Head of caudate nucleus (tissue), 42 donors: ENCODE measurements at places on chromosomes 7 and 10.

DNA sequence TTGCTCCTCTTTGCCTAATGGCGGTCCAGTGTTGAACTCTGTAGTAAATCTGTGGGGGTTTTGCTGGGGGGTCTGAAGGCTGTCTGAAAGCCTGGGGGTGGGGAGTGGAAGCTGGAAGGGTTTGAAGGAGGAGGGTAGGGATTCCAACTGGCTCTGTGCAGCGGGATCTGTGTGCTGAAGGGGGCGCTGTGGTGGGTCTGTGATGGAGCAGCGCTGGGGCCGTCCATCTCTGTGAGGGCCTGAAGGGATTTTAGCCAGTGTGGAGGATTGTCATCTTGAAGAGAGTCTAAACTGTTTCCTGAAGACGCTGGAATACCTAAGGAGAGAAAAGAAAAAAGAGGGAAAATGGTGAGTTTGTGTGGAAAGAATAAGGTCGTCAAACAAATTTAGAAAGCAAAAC, 129.2 kb downstream of the STRA8 start:
- DNase-seq = no peak

DNA sequence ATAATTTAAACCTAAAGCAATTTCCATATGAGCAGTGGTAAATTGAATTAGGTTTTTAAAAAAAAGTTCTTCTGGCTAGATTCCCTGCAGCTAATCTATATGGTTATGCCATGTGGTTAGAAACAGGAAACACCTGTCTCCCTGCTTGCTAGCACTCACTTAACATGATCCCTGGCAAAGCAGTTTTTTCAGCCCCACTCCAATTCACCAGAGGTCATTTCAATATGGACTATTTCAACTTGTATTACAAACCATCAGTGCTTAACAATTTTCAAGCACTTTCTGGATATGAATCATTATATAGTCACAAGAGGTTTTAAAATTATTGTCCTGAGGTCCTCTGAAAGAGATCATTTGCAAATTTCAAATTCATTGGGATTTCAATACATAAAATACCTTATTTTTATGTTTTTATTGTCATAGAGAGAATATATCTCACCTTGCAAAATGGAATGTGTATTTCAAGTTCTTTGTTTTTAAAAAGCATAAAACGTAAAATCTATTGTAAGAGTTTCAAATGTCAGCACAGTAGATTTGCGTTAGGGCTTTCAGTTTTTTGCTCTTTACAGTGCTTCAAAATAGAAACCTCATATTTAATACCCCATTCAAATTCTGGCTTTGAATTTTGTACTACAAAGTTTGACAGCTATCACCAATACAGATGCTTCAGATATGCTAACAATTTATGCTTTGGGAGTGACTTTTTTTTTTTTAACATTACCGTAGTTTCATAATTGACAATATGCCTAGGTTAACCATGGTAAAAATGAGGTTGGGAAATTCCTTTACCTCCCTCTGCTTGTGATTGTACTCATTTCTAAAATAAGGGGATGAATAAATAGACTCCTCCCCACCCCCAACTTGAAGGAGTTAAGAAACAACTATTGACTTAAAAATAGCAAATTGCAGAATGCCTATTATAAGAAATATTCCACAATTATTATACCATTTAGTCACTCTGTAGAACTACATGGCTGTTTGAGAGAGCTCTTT, 117.5 kb upstream of the HGF start:
- DNase-seq = no peak

GRCh38 chr10:31242902-31243301, 76.1 kb upstream of the ZEB1 start:
- DNase-seq = no peak

DNA sequence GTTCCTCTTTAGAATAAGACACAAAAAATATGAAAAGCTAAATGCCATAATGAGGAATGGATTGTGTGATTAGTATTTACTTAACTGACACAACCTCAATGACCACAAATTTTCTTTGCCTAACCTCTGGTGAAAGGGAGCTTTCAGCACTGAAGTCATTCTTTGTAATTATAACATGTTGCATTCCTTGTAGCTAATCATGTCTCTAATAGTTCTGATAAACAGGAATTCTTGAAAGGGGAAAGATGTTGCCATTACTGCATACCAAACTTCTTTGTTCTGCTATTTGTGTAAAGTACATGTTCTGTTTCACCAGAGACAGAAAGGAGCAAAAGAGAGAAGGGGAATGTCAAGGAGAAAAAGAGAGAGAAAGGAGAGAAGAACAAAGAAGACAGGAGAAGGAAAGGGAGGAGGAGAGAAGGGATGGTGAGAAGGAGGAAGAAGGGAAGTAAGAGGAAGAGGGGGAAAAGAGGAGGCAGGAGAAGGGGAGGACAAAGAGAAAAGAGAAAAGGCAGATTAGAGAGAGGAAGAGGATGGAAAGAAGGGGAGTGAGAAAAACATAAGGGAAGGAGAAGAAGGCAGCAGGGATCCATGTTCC, 120.9 kb downstream of the SEMA3D start:
- DNase-seq = no peak

- DNase-seq = no peak
Observed at GRCh38 chr7:26685606-26686005, 178.8 kb downstream of the SKAP2 start.

DNA sequence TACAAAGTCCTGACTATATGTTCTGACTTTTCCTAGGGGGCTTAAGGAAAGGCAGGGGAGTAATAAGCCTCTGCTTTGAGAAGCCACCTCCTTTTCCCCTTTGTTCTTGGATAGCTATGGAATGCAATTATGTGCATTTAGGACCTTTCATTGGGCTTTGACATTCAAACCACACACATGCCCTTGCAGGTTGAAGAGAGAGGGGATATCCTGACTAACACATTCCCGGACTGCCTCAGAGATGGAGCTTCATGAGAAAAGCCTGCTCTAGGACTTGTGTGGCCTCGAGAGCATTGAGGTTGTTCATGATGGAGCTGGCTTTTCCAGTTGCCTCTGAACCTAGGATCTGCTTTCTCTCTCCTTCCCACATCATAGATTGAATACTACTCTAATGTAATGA, 694.5 kb downstream of the LRMDA start:
- DNase-seq = no peak

DNA sequence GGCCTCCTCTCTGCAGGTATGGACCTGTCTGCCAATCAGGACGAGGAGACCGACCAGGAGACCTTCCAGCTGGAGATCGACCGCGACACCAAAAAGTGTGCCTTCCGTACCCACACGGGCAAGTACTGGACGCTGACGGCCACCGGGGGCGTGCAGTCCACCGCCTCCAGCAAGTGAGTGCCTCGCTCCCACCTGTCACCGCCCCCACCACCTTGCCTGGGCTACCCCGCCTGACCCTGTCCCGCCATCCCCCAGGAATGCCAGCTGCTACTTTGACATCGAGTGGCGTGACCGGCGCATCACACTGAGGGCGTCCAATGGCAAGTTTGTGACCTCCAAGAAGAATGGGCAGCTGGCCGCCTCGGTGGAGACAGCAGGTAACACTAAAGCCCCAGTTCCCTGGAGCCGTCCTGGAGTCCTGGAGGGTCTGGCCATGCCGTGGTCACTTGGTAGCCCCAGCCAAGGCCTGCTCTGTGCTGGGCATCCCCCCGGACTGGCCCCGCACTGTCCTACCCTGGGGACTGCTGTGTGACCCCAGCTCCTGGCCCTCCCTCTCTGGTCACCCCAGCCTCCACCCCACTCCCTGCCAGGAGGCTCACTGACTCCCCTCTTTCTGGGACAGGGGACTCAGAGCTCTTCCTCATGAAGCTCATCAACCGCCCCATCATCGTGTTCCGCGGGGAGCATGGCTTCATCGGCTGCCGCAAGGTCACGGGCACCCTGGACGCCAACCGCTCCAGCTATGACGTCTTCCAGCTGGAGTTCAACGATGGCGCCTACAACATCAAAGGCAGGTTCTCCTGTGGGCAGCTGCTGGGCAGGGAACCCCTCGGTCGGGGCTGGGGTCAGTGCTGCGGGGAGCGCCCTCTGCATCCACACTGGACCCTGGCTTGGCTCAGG, 178.0 kb downstream of the RNF216 start:
- no peak for DNase-seq
